ENCODE measurements at places on chromosomes 16 and 17.
A peak's percentile ranks its signal among the peaks of the same experiment; 100 is the strongest.

DNA sequence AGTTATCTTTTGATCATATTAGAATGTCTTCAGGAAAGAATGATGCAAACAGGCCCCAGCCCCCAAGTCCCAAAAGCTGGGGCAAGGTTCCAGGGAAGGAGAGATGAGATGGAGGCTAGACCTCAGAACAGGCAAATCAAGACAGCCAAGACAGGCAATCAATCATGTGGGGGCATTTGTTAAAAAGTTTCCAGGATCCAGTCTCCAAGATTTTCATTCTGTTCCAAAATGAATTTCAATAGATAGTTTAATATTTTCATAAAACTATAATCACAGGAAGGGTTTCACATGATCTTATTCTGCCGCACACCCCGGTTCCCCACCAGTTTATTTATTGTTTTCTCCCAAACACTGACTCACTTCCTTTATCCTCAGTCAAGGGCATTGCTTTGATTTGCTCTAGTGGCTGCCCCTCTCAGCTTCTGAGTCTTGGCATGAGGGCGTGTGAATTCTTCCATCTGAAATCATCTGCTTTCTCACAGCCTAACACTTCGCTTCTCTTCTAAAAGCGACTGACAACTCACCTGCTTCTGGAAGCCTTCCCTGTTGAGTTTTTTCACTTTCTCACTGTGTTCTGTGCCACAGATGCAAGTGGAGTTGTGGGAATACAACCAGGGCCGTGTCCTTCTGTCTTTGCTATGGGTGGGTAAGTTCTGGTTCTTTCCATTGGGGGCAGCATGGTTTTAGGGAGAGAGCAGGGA lies 12.2 kb upstream of the TERF2 start:
- no peak for DNase-seq

DNA sequence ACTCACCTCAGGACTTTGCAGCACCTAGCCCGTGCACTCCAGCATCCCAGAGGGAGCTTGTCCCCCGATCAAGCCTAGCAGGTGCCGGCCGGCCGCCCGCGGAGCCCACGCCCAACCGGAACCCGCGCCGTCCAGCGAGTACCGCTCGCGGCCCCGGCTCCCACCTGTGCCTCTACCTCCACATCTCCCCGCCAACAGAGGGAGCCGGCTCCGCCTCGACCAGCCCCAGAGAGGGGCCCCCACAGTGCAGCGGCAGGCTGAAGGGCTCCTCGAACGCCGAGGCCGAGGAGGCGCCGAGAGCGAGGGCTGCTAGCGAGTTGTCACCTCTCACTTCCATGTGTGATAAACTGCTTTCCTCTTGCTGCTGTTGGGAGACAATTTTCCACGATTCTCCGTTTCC lies 41.1 kb upstream of the DHRS7B start:
- no peak for DNase-seq

- DNase-seq: peak; percentile 66
Measured at GRCh38 chr17:72053449-72053848, 67.4 kb upstream of the SOX9 start.

- DNase-seq: no peak
Measured at GRCh38 chr17:2063261-2064146, 8.6 kb downstream of the HIC1 start.

DNA sequence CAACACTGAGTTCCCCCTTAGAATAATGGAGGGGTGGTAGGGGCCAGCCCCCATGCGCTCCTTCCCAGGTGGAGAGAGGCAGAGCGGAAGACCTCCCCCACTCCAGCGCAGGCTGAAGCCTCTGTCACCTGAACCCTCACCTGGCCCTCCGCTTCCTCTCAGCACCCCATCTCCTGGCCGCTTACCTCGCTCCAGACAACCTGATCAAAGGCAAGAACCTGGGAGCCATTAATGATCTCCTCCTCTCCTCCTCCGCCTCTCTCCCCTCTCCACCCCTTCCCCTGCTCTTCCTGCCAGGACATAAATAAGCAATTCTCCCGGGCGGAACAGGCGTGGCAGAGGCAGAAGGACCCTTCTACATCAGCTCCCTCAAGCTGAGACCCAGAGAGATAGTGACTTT lies 110.2 kb upstream of the LHX1 start:
- no peak for DNase-seq

DNA sequence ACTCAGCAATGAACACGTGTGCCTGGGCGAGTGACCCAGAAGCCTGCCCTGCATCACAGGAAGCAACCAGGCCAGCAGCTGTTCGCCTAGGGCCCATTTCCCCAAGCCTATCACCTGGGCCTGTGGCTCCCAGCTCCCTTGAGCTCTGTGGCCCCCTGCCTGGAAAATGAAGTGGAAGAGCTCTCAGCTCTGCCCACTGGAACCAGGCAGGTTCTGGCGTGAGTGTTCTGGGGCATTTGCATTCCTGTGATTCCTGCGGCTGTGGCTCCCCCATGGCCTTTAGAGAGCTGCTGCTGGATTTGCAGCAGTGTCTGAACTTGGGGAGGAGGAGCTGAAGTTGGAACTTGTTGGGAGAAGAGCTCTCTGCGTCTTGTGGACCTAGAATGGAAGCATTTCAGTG lies 22.8 kb downstream of the PGS1 start:
- no peak for DNase-seq

- DNase-seq: peak; percentile 33
Measured at GRCh38 chr16:5791011-5791657, 693.5 kb upstream of the EEF2KMT start.

- no peak for DNase-seq
Measured at GRCh38 chr17:58818654-58819053, 63.0 kb downstream of the PPM1E start.

GRCh38 chr17:4588391-4588790 lies 4.1 kb downstream of the SMTNL2 start:
- DNase-seq: no peak

Data from NCI-H1092 (cell line).